Cerebellar nuclear complex (tissue), 1 donor: ENCODE measurements at places on chromosomes 3 and 15.

GRCh38 chr3:150083655-150084042 is 113.0 kb upstream of the PFN2 start:
- DNase-seq: no peak

- no peak for DNase-seq
These were observed 5.3 kb upstream of the ZNF770 start for GRCh38 chr15:34993412-34993811.

DNA sequence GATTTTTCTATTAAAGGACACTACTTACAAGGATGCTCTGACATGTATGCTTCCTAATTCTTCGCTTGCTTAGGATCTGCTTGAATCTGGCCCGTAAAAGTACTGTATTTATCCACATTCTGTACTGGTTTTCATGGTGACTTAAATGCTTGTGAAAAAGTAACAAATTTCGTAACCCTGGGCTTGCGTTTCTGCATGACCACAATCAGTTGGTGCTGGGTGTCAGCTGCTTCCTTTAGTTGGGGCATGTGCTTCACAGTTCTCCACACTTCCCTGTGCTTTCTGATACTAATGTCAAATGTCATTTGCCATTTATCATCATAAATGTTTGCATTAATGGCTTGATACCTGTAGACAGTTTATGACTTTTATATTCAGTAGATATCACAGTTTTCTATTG is 218.4 kb upstream of the MLF1 start:
- no peak for DNase-seq

- no peak for DNase-seq
These were observed 265.6 kb downstream of the ARRDC4 start for GRCh38 chr15:98226149-98226548.

- no peak for DNase-seq
These were observed 492 bp downstream of the MORF4L1 start for GRCh38 chr15:78872972-78873792.

GRCh38 chr15:99503411-99503810 is 62.4 kb upstream of the MEF2A start:
- no peak for DNase-seq

DNA sequence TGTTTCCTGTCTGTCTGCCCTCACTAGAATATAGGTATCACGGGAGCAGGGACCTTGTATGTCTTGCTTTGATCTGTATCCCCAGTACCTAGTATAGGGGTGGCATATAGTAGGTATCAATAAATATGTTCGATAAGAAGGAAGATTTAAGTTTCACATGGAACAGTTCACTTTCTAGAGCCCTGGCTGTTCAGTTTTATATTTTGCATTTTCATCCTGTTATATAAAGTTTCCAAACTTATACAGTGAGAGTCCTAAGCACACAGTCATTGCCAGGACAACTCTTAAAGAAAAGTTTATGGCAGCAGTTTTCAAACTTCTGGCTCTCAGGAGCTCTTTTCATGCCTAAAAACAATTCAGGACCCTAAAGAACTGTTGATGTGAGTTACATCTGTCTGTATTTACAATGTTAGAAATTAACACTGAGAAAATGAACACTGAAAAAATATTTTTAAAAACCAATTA is 13.4 kb downstream of the ITPR1 start:
- DNase-seq: no peak

- DNase-seq: no peak
These were observed 20.8 kb upstream of the ALDH1L1 start for GRCh38 chr3:126201168-126201567.

DNA sequence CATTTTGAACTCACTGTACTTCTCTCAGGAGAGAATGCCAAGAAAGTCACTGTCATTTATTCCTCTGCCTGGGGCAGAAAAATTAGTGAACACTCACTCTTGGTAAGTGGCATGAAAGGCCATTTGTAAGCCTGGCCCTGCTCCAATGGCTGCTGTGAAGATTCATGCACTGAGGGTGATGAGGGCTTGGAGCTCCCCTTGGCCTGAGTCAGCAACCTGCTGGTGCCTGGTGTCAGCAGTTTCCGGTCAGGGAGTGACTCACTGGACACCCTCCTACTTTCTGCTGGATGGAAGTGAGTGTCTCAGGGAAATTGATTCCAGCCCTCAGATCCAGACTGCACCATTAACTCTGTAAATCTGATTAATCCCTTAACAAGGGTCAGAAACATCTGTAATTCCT is 37.6 kb downstream of the TRA2B start:
- no peak for DNase-seq

GRCh38 chr3:152255290-152255689 is 13.4 kb upstream of the MBNL1 start:
- DNase-seq: no peak

DNA sequence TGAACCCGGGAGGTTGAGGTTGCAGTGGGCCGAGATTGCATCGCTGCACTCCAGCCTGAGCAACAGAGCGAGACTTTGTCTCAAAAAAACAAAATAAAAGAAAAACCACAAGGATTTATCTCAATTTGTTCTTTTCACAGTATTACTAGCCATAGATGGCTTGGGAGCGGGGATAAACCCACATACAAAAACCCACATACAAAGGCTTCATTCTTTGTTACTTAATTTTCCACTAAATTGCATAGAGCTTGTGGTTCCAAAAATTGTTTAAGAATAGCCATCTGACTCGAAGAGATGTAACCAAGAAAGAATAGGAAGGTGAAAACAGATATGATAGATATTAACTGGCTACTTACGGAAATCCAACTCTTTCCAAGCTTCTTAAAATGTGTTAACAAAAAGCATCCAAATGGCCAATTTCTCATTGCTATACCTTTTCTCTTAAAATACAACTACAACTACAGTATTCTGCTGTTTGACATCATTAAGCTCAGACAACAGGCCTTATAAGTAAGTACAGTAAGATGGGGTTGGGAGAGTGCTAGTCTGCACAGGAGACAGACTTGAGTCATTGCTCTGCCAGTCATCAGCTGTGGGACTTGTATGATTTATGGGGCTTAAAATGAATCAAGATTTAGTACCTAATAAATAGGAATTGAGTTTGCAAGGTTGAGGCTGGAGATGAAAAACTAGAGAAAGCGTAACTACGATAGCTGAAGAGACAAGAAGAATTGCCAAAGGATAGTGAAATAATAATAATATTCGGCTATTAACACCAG is 96.6 kb upstream of the PLXND1 start:
- no peak for DNase-seq

GRCh38 chr15:65578904-65579728 is 31.8 kb downstream of the INTS14 start:
- no peak for DNase-seq

DNA sequence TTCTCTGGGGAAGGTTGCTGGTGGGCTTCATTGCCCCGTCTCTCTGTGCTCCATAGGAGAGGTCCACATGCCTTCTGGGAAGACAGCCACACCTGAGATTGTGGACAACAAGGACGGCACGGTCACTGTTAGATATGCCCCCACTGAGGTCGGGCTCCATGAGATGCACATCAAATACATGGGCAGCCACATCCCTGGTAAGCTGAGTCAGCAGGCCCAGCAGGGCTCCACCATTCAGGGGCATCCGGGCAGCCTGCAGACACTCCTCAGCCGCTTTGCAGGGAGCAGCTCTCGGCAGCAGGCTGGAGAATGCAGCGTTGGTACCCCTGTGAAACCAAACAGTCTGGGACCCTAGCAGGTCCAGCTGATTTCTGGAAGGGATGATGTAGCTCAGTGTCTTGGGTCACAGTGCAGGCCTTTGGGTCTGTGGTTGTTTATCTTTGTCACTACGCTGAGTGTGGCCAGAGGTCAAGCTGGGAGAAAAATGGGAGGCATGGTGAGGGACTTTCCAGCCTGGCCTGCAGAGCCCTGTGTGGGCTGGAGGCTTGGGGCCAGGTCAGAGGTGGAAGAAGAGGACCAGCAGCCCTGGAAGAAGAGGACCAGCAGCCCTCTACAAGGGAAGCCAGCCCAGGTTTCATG is 67.2 kb downstream of the DNASE1L3 start:
- DNase-seq: no peak

- no peak for DNase-seq
These were observed 34.9 kb downstream of the PRKCD start for GRCh38 chr3:53195602-53196574.

DNA sequence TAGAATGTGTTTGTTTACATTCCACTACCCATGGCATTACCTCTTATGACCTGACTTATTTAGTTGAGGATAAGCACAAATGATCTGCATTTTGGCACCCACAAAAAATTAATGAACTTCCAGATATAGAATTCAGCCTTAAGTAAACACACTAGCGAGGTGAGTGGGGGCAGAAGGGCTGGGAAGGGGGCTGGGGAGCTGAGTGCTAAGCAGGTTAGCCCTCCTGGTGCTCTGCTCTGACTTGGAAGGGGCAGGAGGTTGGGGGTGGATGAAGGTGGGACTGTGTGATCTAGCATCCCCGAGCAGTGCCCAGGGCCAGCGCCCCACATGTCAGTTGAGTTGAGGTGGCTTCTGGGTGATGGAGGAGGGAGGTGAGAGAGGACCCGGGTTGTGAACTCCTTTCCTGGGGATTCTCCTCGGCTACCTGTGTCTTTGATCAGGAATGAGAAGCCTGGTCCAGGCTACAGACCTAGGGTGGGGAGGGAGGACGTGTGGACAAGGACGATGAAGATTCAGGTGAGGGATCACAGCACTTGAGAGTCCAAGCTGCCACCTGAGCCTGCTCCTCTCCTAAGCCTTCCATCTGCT is 178.6 kb upstream of the SMAD3 start:
- DNase-seq: no peak

DNA sequence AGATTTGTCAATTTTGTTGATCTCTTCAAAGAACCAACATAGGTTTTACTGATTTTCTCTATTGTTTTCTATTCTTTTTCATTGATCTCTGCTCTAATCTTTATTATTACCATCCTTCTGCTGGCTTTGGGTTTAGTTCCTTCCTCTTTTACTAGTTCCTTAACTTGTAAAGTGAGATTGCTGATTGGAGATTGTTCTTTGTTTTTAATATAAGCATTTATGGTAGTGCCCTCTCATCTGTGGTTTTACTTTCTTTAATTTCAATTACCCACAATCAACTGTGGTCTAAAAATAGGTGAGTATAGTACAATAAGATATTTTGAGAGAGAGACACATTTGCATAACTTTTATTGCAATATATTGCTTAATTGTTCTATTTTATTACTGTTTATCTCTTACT is 13.2 kb upstream of the CLRN1 start:
- DNase-seq: no peak

GRCh38 chr15:92565351-92566125 is 90.0 kb downstream of the FAM174B start:
- DNase-seq: no peak

GRCh38 chr15:51134416-51135199 is 39.9 kb upstream of the TNFAIP8L3 start:
- no peak for DNase-seq

- DNase-seq: no peak
These were observed 13.9 kb upstream of the RHO start for GRCh38 chr3:129514563-129514962.

GRCh38 chr3:90055666-90056065 is 948.2 kb downstream of the EPHA3 start:
- DNase-seq: no peak
